ENCODE measurements at places on chromosomes 13 and 19.

- DNase-seq: no peak
Measured at GRCh38 chr13:72952529-72953141, 106.2 kb upstream of the KLF5 start.

GRCh38 chr19:1465191-1466016 is 13.6 kb downstream of the C19orf25 start:
- DNase-seq: no peak

DNA sequence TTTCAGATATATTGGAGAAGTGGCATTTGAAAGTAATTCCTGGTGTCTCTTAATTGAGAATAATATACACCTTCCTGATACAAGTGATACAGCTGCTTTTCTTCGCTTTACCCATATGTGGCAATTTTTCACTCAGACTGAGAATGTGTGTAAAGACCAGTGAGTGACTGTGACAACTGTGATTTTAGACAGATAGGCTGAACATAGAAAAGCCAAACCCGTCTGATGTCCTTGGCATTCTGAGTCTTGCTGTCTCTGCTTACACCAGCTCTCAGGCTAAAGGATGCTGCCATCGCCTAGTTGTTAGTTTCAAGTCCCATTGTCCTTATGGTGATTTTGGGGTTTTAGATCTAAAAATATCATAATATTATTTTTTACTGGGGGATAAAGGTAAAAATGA is 492.6 kb downstream of the RFC3 start:
- no peak for DNase-seq

DNA sequence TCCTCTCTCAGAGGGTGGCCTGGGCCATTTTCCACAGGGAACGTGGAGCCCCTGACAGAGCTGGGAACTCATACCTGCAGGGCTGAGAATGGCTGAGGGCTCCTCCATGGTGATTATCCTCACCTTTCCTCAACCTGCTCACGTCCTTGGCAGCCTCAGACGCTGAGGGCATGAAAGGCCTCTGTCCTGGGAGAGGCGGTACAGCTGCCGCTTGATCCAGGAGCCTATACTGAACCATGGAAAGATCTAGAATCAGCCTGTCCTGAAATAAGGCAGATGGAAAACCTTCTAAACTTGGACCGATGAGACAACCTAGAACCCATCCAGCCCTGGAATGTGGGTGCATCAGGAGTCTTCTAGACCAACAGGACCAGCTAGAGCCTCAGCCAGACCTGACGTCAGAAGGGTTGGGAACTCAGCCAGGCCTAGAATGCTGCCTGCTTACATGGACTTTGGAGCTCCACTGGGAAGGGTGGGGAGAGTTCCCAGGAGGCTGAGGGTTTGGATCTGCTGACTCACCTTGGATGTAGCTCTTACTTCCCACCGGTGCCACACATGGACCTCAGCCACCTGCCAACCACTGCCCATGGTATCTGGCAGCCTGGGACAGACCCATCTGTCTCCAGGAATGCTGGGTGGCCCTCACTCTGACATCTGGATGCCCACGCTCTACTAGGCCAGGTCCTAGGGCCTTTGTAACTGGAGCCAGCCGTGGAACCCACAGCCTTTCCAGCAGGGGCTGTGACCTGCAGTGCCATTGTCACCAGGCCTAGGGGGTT is 7.5 kb downstream of the KCTD15 start:
- no peak for DNase-seq

DNA sequence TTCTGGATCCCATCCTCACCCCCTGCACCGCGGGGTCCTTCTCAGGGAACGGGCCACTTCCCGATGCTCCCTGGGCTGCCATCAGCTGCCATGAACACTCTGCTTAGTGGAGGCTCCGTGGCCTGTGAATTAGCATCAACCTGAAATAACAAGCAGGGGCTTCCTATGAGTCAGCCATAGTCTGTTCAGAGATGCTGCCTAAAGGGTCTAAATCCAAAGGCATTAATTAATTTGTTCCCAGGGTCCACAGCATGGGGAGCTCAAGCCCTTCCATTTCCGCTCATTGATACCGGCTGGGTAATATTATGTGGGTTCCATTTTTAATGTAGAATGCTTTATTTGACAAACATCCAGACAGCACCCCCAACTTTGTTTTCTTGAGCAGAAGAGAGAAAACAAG is 341.9 kb upstream of the TMTC4 start:
- no peak for DNase-seq

GRCh38 chr13:102724923-102725322 is 30.1 kb upstream of the METTL21C start:
- no peak for DNase-seq

DNA sequence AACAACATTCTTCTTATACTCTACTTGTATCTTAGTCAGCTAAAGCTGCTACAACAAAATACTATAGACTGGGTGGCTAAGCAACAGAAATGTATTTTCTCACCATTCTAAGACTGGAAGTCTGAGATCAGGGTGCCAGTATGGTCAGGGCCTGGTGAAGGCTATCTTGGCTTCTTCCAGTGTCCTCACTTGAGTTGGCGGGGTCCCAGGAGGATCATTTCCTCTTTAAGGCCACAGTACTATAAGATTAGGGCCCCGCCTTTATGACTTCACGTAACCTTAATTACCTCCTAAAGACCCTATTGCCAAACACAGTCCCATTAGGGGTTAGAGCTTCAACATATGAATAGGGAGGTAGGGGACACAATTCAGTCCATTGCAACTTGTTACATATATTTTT is 30.7 kb upstream of the DOCK9 start:
- no peak for DNase-seq

DNA sequence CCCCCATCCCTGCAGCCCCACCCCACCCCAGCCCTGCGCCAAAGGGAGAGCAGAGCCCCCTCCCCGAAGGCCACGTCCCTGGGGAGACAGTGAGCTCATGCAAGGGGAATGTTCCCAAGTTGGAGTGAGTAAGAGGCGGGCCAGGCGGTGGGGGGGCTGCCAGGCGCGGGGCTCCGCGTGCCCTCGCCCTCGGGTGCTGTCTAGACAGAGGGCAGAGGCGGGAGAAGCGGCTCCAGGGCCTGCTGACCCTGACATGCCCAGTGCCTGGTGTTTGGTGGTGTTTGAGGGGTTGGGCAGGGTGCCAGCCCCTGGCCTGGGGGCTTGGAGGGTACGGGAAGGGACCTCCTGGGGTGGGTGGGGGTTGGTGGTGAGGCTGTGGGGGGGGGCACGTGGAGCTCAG is 1.0 kb downstream of the FSTL3 start:
- no peak for DNase-seq

DNA sequence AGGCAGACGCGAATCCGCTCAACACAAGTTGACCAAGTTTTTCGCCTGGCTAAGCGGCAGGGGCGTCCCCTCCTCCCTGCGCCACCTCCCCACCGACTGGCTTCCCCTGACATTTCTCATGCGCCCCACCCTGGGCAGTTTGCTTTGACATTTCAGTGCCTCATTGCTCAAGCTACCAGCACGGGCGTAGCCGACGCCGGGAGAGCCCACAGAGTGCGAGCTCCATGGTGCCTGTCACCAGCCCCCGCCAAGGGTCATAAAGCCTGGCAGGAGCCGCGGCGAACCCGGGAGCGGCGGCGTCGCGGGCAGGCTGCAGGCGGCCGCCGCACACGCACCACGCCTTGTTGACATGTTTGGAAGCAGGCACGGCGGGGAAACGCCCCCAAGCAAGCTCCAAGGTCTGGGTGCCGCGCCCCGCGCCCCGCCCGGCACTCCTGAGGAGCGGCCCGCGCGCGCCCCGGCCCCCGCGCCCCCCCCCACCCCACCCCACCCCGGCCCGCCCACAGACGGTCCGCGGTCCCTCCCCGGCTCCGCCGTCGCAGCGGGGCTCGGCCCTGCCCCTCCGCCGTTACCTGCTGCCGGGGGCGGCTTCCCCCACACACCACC is 601 bp downstream of the FBXL3 start:
- no peak for DNase-seq

DNA sequence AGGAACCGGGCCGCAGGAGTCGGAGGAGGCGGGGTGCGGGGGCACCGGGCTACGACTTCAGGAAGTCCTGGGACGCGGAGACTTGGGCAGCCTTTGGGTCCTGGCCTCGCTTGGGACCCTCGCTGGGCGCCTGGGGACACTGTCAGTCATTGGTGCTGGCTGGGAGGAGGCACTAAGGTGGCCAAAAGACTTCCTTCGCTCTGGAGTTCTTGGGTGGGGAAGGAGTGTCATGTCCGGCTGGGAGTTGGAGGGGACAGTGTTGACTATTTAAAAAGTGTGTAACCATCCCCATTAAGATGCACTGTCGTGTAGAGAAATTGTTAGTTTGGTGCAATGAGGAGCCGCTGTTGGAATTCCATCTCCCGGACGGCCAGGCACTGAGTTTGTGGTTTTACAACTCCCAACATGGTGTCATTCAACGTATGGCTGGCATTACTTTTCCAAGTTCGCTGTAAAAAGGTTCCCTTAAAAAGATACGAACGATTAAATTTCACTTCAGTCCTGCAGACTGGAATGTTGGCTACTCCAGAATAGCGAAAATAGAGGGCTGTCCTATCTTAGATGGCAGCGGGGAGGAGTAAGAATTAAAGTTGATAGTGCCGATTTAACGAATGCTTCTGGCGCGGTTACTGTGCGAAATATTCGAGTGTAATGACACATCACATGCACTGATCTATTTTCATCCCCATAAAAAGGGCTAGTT is 776 bp downstream of the DNAJC3 start:
- no peak for DNase-seq

DNA sequence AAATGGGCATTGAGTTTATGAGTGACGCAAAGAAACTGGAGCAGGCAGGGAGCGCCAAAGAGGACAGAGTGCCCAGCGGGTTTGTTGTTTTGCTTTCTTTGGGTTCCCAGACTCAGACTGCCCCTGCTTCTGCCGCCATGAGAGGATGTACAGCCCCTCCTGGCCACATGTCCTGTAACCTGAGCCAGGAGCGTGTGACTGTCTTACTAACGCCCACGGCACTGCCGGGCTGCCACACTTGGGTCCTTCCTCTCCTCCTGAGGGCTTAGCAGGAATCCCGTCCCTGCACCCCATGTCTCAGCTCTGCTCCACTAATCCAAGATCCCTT is 80.5 kb downstream of the GPR12 start:
- no peak for DNase-seq

DNA sequence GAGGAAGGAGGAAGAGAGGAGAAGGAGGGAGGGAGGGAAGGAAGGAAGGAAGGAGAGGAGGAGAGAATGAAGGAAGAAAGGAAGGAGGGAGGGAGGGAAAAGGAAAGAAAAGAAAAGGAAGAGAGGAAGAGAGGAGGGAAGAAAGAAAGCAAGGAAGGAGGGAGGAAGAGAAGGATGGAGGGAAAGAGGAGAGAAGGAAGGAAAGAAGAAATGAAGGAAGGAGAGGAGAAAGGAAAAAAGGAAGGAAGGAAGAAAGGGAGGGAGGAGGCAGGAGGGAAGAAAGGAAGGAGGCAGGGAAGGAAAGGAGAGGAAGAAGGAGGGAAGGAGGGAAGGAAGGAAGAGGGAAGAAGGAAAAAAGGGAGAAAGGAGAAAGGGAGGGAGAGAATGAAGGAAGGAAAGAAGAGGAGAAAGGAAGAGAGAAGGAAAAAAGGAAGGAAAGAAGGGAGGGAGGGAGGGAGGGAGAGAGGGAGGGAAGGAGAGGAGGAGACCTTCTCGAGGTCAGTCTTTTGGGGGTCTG is 13.4 kb upstream of the CASP14 start:
- DNase-seq: no peak

DNA sequence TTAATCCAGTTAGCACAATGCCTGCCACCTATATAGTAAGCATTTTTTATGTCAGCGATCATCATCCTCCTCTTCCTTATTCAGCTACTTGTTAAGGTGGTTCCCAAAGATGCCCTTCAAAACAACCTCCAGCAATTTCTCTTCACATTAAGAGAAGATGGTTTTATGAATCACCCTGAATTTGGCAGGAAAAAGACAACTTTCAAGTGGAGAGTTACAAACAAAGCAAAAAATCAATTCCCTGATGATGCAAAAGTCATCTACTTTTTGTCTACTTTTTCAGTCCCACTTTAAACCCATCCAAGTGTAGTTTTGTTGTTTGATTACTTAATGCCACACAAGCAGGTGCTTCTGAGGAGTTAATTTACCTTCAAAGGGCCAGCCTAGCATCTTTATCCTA is 139.1 kb upstream of the SERP2 start:
- DNase-seq: no peak

DNA sequence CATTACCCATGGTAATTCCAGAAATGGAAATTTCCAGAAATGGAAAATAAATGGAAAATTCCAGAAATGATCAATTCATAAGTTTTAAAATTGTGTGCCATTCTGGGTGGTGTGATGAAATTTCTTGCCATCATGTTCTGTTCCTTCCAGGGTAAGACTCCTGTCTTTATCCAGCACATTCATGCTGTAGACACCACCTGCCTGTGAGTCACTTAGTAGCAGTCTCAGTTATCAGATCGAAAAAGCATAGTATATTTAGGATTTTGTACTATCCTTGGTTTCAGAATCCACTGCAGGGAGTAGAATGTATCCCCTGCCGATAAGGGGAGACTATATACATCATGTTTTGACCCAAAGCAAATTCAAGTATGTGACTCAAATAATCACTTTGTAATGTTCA is 26.7 kb upstream of the CSNK1A1L start:
- DNase-seq: no peak

DNA sequence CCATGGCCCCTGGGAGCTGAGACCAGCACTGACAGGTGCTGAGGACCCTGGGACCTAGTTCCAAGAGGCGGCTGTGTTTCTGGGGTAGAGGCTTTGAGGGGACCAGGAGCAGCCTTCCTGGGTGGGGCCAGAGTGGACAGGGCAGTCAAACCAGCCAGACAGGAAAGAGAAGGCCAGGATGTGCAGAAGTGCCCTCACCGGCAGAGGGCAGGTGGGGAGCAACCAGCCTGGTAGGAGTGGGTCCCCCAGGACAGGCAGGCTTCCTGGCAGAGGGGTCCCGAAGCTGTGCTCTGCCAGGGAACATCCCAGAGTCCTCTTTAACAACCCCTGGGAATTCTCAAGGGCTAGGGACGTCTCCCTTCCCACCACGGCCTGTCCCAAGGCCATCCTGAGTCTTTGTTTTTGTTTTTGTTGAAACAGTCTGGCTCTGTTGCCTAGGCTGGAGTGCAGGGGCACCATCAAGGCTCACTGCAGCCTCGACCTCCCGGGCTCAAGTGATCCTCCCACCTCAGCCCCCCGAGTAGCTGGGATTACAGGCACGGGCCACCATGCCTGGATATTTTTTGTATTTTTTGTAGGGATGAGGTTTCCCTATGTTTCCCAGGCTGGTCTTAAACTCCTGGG is 3.0 kb upstream of the HIPK4 start:
- DNase-seq: no peak
